Foreskin keratinocyte (primary cell): ENCODE measurements at places on chromosomes 12 and 14. TPM values are rescaled to one million over a fixed set of nuclear protein-coding genes. Genes with fewer than 3 reads are reported as not detected.

DNA sequence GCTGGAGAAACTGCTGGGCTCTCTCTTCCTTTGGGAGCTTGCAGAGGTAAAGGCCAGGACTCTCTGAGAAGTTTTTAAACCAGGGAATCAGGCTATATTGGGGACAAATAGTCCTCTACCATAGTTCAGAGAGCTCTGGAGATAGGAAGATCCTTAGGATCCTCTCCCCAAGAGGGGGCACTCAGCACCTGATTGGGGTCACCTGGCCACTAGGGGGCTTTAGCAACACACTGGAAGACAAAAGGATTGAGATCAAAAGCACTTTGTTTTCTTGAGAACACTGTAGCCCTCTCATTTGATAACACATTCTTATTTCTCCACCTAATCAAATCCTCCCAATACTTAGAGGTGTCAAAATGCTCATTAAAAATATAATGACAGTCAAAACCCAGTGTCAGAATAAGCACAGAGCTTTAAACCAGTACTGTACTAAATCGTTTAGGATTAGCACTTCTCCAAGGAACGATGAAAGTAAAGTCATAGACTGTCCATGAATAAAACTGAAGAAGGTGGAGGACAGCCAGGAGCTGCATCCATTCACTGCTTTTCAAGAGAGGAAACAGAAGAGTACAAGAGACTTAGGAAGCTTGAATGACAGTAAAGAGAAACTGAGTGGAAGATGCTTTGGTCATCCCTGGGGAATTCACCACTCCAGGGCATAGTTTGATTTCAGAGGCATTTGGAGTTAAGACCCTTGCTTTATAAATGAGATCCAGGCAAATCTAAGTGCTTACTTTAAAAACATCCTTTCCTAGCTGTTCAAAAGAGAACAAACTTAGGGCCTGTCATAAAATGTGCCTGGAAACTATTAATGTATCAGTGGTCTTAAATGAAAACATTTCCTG is 26.5 kb downstream of the BMP4 start:
- DNase-seq: peak; percentile 22

DNA sequence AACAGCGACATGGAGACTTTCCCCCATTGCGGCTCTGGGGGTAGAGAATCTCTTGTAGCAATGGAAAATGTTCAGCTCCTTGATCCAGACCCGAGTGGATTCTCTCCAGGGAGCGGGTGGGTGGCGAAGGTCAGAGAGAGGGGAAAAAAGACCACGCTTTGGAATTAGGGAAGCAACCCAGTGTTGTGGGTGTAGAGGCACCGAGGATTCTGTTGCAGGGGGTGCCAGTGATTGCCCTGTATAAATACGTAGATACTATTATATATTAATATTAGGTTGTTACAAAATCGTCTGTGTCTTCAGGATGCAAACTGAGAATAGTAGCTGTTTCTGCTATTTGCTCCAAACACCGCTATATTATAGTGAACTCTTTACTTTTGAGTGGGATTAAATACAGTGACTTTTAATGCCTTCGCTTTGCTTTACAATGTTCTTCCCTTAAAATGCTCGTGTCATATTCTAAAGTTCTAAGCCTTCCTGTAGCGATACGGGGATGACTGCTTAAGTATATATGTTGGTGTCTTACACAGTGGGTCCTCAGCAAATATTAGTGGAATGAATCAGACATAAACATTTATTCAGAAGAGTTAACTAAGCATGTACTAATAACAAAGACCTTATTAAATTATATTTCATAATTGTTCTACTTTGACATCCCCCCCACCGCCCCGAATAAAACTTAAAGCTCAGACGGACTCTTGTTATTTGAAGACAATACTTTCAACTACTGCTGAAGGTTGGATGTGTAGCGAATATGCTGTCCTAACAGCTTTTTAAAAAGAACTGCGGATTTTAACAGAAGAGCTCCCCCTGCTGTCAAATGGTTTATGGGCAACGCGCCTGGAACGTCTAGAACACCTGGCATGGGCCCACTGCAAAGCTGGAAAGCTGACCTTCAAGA is 136.4 kb upstream of the KRAS start:
- peak; percentile 75 for DNase-seq

GRCh38 chr12:122669397-122670070 is 33.6 kb downstream of the HCAR2 start:
- no peak for DNase-seq

DNA sequence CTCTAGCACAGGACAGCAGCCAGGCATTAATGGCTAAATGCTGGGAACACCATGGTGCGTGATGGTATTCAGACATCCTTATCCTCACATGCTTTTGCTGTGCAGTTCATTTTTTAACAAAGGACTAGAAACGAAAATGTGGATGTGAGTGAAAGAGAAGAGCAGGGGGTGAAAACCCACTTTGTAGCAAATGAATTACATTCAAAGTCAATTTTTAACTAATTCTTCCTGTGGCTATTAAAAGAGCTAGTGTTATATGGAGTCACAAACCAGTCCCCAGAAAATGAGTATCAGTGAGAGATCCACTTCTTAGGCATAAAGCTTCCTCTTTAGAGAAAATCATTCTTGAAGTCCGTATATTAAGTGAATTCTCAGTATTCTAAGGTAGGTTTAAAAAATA is 592.0 kb upstream of the LMO3 start:
- DNase-seq: no peak

DNA sequence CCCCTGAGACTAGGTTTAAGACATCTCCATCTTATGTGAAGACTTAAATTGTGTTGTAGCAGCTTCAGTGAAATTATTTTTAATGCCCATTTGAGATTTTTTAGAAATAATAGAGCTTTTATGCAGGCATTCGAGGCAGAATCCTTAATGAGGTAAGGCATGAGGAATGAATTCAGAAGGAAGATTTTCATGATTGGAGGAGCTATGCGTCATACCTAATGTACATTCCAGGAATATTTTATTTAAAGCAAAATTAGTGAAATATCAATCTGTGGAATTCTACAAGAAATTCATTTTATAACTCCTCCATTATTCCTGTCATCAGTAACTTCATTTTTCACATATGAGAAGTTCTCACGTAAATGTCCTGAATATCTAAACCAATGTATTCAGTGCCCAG is 36.0 kb upstream of the GARIN6 start:
- peak; percentile 36 for DNase-seq

GRCh38 chr12:104133866-104134265 is 4.1 kb downstream of the NFYB start:
- no peak for DNase-seq

DNA sequence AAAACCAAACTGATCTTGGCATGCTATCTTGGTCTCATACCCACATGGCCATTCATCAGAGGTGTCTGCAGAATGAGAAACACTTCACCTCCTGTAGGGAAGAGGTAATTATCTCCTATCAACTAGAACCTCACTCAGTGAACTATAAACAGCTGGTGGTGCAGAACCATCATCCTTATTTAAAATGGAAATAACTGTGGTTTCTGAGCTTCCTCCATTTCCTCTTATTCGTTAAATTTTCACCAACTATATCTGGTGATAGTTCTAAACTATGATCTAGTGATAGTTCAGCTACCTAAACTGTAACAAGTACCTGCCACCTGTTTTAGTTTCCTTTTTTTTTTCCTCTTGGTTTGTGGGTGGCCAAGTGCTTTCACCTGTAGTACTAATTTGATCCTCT is 218.5 kb downstream of the FUT8 start:
- no peak for DNase-seq

- no peak for DNase-seq
These were observed 72.0 kb upstream of the DBX2 start for GRCh38 chr12:45122768-45123380.

- no peak for DNase-seq
These were observed 19.0 kb upstream of the SMOC1 start for GRCh38 chr14:69860221-69860620.

The HOXC4 gene
- 2.3 and 2.9 TPM in 2 replicates for total RNA-seq

The SMIM41 gene
- total RNA-seq: not detected in 2 replicates

The CCNB1IP1 gene
- 51.2 and 54.3 TPM in 2 replicates for total RNA-seq

The ARHGAP9 gene
- total RNA-seq: 0.10 TPM in 1 of 2 replicates, not detected in the other

The TMCC3 gene
- 13.3 and 17.7 TPM in 2 replicates for total RNA-seq

The IFNG-AS1 gene
- not detected in 2 replicates for total RNA-seq
